ENCODE measurements at places on chromosomes 12 and 14.

- DNase-seq: no peak
Observed at GRCh38 chr12:93379326-93379980, 1.7 kb downstream of the NUDT4 start.

DNA sequence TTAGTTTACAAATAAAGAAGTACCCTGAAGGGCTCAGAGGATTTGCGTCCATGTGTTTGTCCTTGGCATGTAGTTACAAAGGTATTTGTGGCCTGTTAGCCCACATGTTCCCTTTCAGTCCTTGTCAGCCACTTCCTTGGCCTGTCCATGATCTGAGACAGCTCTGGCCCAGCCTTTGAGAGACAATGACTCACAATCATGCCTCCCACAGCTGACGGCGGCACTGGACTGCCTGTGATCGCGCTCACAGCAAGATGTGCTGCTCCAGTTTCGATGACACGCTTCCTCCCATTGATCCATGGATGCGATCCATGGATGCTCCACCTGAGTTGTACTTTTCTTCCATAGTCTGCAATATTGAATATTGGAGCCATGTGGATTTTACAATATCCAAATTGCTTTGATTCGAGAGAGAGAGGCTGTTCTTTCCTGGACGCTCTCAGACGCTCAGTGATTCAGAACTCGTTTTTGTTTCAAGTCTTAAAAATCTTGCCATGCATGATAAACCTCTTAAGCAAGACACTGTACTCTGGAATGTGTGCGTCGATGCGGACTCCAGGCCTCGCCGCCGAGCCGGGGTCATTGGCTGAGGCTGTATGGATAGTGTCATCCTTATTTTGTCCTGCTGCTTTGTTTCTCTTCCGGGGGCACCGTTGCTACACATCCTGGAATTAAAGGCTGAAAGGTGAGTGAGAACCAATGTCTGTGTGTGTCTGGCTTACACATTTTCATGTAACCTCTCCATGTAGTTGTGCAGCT, 220.1 kb downstream of the GLT1D1 start:
- DNase-seq: no peak

GRCh38 chr14:67010602-67011001, 178.6 kb upstream of the GARIN2 start:
- DNase-seq: no peak

GRCh38 chr12:128509170-128509569, 242.2 kb downstream of the TMEM132C start:
- no peak for DNase-seq

DNA sequence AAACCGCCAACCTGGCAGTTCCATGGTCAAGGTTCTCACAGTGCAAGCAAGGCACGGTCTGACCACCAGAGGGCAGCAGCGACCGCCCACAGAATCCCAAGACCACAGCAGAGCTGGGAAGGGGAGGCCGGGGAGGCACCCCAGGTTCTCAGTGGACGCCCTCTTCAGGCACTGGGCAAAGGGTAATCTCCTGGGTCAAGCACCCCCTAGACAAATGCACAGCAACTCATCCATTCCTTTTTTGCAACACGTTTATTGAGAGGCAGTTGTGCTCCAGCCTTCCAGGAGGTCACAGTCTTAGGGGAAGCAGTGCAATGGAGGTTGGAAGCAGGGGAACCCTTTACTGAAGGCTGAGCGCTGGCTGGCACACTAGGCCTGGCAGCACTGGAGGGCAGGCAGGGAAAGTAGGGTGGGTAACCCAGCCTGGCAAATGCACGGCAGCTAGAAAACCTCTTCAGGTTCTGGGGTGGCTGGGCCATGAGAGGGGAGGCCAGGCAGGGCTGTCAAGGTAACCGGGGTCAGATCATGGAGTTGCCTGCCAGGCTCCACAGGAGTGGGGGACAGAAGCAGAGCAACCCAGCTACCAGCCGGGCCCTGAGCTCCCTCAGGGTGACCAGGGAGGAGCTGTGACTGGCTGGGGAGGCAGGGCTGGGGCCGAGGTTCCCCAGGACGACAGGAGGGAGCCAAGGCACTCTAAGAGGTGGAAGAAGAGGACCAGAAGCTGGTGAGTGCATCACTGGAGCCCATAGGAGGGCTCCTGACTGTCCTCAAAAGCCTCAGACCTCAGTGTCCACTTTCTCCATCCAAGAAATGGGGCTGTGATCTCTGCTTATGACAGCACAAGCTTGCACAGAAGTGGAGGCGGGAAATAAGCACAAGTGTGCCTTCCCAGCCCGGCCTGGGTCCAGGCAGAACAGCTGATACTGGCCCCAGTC, 1.8 kb upstream of the RHOF start:
- DNase-seq: no peak

Data from right renal pelvis (tissue), 4 donors.